ENCODE measurements at places on chromosomes 3 and 15.

DNA sequence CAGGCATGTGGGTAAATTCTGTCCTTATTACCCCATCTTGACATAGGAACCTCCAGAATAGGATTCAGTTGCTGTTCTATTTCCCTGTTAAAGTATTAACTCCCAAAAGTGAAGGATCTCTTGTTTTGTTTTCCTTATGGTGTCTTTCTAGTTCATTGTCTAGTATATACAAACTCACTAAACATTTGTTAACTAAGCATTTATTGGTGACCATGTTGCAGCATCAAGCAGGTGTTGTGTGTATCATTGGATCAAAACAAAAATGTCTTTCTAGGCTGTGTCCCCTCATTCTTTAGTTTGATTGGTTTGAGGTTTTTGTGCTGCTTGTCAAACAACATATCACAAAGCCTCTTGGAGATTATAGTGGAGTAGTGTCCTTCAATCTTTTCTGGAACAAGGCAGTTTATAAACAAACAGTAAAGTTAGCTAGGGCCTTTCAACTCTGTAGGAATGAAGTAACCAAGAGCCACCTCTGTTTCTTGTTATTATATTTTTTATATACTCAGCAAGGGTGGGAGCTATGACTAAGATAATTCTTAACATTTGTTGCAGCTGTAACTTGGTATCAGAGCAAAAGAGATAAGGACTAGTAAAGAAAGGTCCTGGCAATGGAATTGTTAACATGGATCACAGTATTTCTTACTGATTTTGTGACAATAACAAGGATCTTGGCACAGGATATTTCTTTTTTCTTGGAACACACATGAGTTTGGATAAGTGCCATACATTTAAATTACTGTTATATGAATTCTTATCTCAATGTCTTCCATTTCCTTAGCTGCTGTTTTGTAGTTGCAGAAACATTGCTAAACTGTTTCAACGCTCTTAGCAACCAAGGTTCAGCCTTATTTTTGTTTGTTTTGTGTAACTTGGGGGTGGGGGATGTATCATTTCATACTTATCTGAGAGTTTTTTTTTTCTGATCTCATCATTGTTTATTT is 49.3 kb downstream of the TMOD3 start:
- peak; percentile 54 for DNase-seq

DNA sequence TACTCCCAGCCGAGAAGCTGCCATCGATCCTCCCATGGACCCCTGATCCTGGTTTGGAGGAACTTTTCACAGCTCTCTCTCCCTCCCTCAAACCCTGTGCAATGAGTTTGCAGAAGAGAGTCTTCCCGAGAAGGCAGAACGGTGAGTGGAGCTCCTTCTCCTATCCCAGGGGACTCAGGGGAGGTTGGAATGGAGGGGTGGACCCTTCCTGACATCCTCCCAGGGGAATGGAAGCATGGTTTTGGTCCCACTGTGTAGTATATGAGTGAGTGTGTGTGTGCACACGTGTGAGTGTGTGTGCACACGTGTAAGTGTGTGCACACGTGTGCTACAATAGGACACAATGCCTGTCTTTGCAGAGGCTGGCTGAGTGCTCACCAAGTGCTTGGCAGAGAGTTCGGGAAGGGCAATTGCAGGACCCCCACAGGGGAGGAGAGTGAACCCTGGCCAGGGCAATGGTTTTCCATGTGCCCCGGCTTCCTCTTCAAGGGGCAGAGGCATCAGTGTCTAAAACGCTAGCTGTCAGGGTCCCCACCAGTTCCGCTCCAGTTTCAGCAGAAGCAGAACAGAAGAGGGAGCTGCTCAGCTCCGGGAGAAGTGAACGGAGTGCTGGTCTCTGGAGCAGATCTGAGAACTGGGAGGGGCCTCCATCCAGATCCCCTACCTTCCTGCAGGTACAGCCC is 13.8 kb upstream of the IL16 start:
- no peak for DNase-seq

- DNase-seq, result no peak
Observed at GRCh38 chr15:73389539-73389938, 20.8 kb upstream of the HCN4 start.

GRCh38 chr15:46151786-46152185 is 517.0 kb downstream of the SQOR start:
- DNase-seq, result no peak

DNA sequence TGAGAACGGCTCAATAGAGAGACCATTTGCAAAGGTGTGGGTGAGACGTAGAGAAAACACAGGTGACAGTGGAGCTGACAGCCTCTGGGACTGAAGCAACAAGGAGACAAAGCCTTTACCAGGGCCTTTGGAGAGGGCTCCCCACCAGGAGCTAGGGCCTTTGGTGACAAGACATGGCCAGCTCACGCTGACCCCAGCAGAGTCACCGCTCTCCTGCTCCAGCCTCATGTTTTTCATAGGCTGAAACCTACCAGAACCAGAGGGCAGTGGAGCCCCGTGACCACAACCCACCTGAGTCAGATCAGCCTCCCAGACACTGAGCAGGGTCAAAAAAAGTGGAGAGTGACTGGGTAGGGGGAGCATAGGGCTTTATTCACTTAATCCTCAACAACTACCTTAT is 214.7 kb downstream of the SHQ1 start:
- DNase-seq, result no peak

DNA sequence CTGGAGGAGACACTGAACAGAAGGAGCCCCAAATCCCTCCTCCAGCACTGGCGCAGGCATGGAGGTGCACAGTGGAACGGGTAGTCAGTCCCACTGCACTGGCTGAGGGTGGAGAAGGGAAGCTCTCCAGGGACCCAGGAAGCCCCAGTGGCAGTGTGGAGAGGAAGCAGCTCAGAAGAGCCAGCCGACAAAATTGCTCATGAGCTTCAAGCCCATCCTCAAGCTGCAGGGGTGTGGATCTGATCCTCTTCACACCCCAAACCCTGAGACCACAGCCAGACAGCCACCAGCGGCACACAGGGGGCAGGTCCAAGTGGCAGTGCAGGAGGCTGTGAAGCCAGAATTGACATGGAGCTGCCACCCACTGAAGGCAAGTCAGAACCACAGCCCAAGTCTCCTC is 32.1 kb downstream of the CYFIP1 start:
- DNase-seq, result no peak

- DNase-seq, result no peak
Observed at GRCh38 chr3:13282358-13282985, 137.7 kb downstream of the NUP210 start.

GRCh38 chr3:112561484-112561733 is 353 bp downstream of the ATG3 start:
- no peak for DNase-seq

- DNase-seq, result no peak
Observed at GRCh38 chr15:98951493-98952320, 55.9 kb downstream of the PGPEP1L start.

DNA sequence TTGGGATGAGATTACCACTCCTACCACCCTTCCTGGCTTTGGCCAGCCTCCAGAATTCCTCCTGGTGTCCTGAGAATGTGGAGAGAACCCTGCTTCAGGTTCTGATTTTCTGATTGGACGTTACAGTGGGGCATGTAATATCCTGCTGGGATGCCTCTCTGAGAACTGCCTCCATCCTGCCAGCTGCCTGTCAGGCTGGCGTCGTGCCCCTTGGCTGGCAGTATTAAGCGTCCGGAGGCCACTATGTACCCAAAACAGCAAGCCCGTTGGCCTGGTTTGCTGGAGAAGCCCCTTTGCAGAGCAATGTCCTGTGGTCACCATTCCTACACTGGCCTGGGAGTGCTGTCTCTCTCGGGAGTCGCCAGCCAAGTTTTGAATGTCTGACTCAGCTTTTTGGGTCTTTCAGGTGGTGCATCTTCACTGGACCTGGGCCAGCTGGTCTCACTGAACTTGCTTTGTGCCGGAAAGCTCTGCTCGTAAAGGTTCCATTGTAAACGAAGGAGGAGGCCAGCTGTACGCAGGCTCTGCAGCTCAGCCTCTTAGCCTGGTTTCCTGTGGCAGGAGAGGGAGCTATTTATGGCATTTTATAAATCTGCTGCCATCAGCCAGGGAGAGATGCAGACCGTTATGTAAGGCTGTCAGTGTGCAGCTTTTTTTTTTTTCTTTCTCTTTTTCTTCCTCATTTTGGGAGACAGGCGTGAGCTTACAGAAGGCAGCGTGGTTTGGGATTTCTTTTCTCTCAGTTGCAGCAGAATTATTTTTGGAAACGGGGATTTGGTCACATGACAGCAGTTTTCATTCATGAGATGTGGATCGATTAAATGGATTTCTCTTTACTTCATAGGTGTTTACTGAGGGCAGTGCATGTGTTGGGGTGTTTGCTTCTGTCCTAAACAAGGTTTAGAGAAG is 19.0 kb upstream of the TRAK1 start:
- DNase-seq, result no peak

DNA sequence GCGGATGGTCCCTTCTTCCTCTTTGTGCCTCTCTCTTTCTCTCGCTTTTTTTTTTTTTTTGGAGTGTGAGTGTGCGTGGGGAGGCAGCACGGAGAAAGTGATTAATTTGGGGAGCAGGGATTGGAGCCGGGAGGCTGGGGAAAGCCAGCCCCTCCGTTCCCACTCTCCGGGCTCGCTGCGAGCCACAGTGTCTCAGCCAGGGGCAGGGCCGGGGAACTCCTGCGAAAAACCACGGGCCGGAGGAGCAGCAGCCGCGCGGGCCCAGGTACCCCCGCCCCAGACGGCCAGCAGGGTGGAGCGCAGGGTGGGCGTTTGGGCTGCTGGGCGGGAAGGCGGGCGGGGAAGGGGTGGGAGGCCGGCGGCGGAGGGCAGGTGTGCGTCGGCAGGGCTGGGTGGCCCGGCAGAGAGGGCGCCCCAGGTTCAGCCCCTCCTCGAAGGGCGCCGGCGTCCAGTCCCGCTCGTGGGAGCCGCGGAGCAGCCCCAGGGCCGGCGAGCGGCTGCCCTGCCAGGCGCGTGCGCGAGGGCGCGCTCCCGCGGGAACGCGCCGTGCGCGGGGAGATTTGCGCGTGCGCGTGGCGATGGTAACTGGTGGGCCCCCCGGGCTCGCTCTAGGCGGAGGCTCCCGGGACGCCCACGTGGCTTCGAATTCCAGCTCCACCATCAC is 1.4 kb downstream of the CHL1 start:
- DNase-seq, result no peak

DNA sequence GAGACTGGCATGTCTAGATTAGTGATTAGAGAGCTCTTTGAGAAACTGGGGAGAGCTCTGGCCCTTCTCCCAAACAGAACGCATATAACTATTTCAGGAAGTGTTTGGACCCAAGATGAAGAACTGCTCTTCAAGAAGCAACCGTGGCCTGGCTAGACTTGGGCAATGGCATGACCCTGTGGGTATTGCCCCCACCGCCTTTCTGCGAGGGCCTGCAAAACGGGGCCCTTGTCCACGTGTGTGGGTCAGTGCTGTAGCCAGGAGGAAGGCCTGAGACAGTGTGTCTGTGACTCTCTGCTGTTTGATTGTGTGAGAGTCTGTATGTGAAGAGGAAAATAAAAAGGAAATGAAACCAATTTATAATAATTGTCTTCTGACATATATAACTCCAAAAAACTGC is 42.5 kb downstream of the EEFSEC start:
- DNase-seq, result no peak

- DNase-seq, result peak; percentile 54
Observed at GRCh38 chr3:13890377-13891016, 10.6 kb upstream of the WNT7A start.

DNA sequence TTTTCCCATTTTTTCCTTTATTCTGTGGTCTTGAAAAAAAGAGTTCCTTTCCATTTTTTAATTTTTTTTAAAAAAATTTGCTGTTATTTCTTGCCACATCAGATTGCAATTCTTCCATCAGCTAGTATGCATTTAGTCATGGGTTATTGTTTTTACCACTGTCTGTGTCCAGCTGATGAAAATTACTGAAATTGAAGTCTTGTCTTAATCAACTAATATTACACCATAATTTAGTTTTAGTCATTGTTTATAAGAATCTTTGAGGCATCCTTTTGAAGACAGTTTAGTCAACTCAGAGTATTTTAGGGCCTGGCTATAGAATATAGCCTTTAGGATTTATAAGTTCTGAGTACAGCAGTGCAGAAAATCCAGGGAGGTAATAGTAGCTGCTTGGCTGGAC is 172.1 kb downstream of the LRTM1 start:
- no peak for DNase-seq

DNA sequence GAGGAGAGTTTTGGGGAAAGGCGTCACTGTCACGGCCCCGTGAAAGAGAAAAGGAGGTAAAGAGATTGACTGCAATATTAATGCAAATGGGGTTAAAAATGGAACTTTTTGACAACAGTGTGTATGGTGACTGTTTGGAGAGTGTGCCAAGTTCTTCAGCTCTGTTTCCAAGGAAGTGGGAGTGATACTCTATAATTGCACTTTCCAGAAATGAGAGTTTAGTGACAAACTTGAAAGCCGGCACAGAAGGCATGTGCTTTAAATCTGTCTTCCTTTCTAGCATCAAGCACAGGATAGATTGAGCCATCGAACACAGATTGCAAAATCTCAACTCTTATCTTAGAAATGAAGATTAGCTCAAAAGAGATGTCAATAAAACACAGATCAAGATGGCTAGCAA is 51.9 kb upstream of the SNRPA1 start:
- DNase-seq, result no peak

DNA sequence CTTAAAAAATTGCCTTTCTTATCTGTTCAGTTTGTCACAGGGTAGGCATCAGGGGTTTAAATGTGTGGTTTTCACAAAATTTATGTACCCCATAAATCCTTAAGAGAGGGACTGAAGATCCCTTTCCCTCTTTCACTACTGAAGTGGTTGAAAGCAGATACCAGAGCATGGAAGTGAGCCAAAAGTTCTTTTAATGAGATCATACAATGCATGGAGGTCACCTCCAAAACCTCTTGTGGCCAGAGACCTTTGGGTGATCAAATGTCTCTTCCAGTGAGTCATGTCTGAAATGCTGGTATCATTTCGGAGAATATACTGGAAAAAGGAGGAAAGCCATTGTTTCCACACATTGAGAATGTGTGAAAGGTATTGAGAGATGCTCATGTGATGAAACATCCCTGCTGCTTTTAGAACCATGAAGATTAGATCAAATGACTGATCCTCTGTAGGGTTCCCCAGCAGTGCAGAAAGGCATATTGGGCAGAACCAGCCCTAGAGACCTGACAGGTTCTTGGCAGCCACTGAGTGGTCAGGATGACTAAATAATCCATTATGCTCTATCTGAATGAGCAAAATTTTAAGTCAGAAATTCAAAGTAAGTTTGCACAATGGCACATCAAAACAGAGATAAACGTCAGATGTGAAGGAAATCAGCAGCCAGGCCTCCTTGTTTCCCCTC is 165.8 kb upstream of the SLC2A2 start:
- no peak for DNase-seq

GRCh38 chr3:149369991-149370866 is 7.2 kb downstream of the TM4SF1 start:
- no peak for DNase-seq

GRCh38 chr3:60333710-60334109 is 917.5 kb downstream of the FHIT start:
- DNase-seq, result no peak
